ENCODE measurements at places on chromosomes 1 and 21. TPM values are rescaled to one million over a fixed set of nuclear protein-coding genes. Genes with fewer than 3 reads are reported as not detected.

Gene LEMD1
- total RNA-seq = 71.1 TPM

Gene NR0B2
- 2.0 TPM for total RNA-seq

Gene DDR2
- total RNA-seq = 9.2 TPM

Gene CD2
- total RNA-seq = 1.4 TPM

Gene CNR2
- 0.06 TPM for total RNA-seq

Gene OR2L2
- 1.2 TPM for total RNA-seq

Gene RBP7
- 7.7 TPM for total RNA-seq

Gene CYP4X1
- total RNA-seq = 9.4 TPM

Gene PIK3CD
- 12.4 TPM for total RNA-seq

Gene ZBTB18
- total RNA-seq = 54.3 TPM

Gene TAS1R2
- not detected for total RNA-seq

Gene PCAT6
- total RNA-seq = 29.4 TPM

Gene UTS2
- total RNA-seq = not detected

Gene SNIP1
- total RNA-seq = 51.4 TPM

Gene CELA3A
- total RNA-seq = not detected

Gene GRHL3
- 2.7 TPM for total RNA-seq

Gene ILDR2
- total RNA-seq = 217 TPM

Gene FCER1G
- total RNA-seq = 2.1 TPM

Gene STMN1
- 230 TPM for total RNA-seq

Gene TDRKH
- total RNA-seq = 26.3 TPM

Gene TRIM58
- total RNA-seq = 7.5 TPM

Gene FABP3
- 28.3 TPM for total RNA-seq

Gene RIT1
- total RNA-seq = 31.1 TPM

Gene OR6N1
- total RNA-seq = not detected

Gene DDAH1
- total RNA-seq = 54.3 TPM

Gene U2AF1
- total RNA-seq = 57.2 TPM

Gene DNALI1
- total RNA-seq = 50.5 TPM

Gene ALG14
- total RNA-seq = 3.3 TPM

Gene S100A8
- 1.3 TPM for total RNA-seq

Data from testis (tissue), 5 donors.